ENCODE measurements at places on chromosomes 5 and 9.

- no peak for DNase-seq
Observed at GRCh38 chr5:76477571-76477970, 74.5 kb downstream of the IQGAP2 start.

GRCh38 chr9:118928722-118929121 lies 440.5 kb downstream of the BRINP1 start:
- DNase-seq, result no peak

DNA sequence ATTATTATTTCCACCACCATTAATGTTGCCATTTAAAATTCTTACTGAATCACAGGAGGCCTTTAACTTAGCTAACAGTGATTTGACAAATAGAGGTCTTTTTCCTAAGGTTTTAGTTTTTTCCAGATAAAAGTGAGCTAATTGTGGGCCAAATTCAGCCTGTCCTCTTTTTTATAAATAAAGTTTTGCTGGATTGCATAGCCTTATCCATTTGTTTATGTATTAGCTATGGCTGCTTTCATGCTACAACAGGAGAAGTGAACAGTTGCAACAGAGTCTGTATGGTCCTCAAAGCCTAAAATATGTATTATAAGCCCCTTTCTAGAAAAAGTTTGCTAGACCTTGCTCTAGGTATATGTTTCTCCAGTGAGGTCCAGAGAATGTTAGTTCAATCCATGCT lies 172.4 kb downstream of the GDNF start:
- no peak for DNase-seq

- no peak for DNase-seq
Observed at GRCh38 chr9:27078685-27079084, 30.3 kb upstream of the TEK start.

- no peak for DNase-seq
Observed at GRCh38 chr5:11104210-11104609, 343.2 kb upstream of the DAP start.

DNA sequence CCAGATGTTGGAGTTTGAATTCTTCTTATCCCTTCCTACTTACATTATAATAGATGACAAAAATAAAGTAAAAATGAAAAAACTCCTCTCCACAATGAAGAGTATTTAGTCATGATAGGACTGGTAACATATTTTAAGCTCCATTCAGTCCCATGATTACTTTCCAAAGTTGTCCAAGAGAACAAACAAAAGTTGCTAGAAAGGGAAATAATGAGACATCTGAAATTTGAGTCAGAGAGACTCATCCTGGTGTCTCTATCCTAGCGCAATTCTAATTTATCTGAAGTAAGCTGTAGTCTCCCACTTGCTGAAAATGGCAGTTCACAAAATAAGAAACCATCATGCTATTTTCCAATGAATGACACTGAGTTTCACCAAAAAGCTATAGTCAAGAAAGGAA lies 152.2 kb downstream of the BNC2 start:
- no peak for DNase-seq

- DNase-seq, result no peak
Observed at GRCh38 chr5:38670878-38671277, 114.4 kb upstream of the LIFR start.

GRCh38 chr5:80967500-80968181 lies 7.5 kb downstream of the RASGRF2 start:
- DNase-seq, result no peak

DNA sequence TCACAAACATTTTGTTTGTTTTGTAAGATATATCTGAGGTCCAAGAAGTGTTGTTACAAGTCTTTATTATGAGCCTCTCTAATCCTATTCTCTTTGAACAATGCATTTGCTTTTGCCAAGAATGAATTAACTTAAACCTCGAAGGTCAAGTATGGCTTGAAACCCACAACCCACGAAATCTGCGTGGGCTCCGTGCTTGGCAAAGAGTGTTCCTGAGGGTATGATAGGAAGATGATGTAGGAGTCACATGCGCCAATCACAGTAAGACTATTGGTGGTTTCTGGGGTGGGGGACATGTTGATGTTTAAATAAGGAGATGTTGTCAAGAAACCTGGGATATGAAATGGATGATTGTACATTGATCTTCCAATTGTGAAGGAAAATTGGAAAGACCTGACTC lies 330.8 kb upstream of the RFX3 start:
- DNase-seq, result no peak

DNA sequence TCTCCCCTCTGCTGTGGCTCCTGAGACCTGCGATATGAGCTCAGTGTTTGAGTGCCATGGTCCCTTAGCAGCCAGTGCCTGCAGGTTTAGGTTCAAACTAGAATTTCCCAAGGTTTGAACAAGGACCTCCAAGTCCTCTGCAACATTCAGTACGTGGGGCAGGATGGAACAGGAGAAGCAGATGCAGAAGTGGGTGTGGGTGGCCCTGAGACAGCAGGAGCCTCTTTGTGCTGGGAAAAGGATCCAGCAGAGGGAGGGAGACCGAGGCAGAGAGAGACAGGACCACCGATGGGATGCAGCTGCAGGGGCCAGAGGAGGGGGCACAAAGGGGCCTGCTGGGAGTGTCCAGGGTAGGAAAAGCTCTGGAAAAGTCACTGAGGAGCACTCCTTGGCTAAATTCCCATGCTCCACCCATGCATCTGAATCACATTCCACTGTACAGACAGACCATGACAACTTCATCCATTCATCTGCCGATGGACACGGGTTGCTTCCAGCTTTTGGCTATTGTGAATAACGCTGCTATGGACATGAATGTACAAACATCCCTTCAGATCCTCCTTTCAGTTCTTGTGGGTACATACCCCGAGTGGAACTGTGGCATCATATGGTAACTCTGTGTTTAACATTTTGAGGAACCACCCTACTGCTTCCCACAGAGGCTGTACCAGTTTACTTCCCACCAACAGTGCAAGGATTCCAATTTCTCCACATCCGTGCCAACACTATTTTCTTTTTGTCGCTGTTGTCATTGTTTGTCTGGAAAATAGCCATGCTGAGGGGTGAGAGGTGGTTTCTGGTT lies 26.7 kb upstream of the SUSD3 start:
- no peak for DNase-seq

DNA sequence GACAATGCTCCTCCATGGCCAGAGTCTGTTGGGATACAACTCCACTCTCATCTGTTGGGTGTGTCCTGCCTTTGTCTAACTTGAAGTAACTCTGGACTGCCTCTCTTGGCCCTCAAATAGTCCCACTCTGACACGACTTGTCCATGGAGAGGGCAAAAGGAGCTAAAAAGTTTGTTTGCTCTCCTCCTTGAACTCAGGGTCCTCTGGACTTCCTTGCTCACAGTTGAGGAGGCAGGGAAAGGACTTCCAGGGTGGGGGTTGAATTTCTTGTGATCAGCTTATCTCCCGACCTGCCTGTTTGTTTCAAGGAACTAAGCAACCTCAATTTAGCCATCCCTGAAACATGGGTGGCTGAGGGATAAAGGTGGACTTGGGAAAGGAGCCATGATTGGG lies 11.7 kb downstream of the DNAJB5 start:
- DNase-seq, result no peak

DNA sequence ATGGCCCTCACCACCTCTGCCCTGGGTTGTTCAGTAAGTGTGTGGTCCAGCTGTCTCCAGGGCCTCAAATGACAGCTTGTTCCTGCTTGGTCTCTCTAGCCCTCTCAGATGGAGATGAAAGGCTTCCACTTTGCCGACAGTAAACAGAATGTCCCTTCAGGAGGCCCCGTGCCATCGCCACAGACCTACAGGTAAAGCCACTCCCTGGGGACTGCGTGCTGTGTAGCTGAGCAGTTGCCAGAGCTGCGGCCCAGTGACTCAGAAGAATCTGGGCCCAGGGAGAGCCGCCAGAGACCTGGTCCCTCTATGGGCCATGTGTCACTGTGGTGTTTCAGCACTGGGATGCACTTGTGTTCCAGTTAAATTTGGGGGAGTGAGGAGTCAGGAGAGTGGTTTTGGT lies 10.6 kb upstream of the POMT1 start:
- no peak for DNase-seq

DNA sequence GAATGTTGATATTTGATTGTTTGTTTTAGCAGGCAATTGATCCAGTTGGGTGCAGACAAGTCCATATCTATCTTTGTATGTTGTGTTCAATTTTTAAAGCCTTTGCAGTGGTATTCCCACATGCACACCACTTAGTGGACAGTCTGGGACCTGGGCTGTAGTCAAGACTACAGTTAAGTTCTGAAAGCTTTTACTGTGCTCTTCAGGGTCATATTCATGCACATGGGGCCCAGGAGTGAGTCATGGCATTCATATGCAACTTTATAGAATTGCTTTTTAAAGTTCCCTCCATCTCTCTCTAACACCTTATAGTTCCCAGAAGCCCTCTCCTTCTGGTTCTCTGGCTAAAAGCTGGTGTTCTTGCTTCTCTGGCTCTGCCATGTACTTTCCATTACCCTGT lies 228.2 kb upstream of the CCNH start:
- no peak for DNase-seq

DNA sequence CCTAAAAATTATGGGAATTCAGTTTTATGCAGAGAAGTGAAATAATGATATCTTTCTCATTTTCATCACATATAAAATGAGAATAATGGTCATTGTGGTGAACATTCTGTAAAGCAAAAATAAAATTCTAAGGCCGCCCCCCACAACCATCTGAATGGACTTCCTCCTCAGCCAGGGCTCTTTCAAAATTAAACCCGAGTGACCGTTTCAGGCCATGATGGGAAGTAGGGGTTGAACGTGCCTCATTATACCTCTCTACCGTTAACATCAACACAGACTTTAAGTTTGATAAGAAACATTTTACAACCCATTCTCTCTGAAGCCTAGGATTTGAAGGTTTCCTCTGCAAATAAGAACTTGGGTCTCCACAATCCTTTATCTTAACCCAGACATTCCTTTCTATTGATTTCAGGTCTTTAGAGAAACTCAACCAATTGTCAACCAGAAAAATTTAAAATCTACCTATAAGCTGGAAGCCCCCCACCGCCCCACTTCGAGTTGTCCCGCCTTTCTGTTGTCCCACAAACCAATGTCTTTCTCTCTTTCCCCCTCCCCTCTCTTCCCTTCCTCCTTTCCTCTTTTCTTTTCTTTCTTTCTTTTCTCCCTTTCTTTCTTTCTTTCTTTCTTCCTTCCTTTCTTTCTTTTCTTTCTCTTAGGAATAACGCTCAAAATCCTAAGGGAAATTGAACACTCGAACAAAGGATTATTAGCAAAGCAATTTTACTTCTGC lies 1.7 kb upstream of the TMCO6 start:
- DNase-seq, result no peak

Data from DMS 273 treated with DMSO at 0.1 percent for 48 hours (cell line).